ENCODE measurements at places on chromosomes 12 and 14.

DNA sequence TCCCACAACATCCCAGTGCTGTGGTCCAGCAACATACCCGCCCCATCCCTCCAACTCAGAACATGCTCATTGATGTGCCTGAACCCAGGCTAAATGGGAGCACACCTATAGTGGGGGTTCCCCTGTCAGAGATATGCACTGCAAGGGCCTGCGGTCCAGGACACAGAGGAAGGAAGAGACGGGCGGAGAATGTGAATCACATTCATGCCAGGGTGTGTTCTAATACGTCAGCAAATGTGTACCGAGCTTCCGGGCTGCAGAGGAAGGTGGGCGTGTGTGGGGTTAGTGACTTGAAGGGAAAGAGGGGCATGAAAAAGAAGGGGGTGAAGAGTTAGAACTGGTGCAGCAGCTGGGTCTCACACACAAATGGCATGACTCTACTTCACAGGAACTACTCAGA lies 83.7 kb downstream of the DPF3 start:
- no peak for DNase-seq

- no peak for DNase-seq
Measured at GRCh38 chr14:59117754-59118528, 70.5 kb upstream of the DAAM1 start.

DNA sequence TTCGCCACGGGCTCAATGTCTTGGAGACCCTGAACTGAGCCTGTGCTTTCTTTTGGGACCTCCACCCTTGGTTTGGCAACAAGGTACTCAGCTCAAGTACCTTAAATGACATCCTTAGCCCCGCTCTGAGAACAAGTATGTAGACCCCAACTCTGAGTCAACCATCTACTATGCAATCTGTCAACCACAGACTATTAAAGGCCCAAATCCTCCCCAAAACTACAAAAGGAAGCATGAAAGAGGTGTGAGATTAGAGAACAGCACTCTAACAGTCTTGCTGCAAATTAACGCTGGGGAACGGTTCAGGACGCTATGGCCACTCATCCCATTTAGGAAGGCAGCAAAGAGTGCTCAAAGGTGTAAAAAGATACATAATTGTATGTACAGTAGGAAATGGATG lies 52.1 kb downstream of the CCDC88C start:
- no peak for DNase-seq

DNA sequence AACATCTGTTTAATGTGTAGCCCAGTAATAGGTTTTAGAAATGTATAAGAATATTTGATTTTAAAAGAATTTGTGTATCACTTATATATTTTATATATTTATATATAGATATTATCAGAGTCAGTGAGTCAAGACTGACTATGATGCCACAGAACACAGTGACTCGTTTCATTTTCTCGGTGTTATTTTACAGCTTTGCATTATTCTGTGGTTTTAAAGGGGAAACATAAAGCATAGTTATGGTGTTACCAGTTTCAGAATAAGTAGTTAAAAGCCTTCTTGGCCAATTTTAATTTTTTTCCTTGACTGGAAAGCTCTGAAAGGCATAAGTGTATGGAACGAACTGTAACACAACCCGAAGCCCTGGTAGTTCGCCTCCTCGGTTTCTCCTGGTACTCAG lies 91.0 kb downstream of the GRIP1 start:
- no peak for DNase-seq

DNA sequence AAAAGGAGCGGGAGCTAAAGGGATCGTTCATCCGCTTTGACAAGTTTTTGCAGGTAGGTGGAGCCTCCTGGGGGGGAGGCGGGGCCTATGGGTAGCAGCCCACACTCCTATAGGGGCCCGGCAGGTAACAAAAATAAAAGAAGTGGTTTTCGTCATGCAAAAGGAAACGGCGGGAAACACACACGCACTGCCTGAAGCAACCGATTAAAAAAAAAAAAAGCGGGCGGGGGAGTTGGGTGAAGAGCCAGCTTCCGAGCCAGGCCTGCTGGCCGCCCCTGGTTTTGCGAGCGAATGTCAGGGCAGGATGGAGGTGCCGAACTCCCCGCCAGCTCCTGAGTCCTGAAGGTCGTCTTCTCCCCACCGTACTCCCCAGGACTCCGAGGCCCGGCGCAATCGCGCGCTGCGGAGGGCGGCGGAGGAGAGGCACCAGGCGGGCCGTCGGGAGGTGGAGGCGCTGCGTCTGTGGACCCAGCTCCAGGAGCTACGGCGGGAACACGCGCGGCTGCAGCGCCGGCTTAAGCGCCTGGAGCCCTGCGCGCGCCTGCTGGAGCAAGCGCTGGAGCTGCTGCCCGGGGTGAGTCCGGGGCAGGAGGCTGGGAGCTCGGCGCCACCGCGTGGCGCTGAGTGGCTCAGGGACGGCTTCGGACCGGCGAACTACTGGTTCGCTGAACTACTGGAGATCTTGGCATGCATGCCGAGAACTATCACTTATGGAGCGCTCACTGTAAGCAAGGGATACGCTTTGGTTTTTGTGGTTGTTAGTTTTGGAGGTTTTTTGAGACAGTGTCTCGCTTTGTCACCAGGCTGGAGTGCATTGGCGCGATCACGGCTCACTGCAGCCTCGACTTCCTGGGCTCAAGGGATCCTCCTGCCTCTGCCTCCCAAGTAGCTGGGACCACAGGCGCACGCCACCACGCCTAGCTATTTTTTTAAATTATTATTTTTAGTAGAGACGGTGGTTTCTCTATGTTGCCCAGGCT lies 3.6 kb downstream of the CFAP73 start:
- no peak for DNase-seq

DNA sequence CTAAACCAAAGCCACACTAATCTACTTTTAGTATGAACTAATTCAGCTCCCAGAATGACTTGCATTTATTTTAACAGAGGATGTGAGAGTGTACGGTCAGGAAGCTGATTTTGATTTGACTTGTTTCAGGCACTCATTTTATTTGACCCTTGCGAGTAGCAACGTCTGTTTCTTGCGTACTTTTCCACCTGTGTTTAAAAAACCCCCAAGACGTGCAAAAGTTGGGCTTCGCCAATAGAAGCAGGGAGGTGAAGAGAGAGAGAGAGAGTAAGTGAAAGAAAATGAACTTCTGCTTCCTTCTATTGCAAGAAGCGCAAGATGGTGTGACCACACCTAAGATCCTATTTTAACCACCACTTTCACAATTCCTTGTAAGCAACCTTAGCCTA lies 6.7 kb upstream of the SLC15A4 start:
- no peak for DNase-seq

- DNase-seq: no peak
Measured at GRCh38 chr12:58967561-58967960, 47.3 kb upstream of the LRIG3 start.

- no peak for DNase-seq
Measured at GRCh38 chr12:13147688-13148484, 44.4 kb upstream of the GSG1 start.

- DNase-seq: no peak
Measured at GRCh38 chr12:86950444-86950843, 694.3 kb upstream of the MGAT4C start.

- DNase-seq: no peak
Measured at GRCh38 chr12:50400104-50400637, 514 bp upstream of the LARP4 start.

DNA sequence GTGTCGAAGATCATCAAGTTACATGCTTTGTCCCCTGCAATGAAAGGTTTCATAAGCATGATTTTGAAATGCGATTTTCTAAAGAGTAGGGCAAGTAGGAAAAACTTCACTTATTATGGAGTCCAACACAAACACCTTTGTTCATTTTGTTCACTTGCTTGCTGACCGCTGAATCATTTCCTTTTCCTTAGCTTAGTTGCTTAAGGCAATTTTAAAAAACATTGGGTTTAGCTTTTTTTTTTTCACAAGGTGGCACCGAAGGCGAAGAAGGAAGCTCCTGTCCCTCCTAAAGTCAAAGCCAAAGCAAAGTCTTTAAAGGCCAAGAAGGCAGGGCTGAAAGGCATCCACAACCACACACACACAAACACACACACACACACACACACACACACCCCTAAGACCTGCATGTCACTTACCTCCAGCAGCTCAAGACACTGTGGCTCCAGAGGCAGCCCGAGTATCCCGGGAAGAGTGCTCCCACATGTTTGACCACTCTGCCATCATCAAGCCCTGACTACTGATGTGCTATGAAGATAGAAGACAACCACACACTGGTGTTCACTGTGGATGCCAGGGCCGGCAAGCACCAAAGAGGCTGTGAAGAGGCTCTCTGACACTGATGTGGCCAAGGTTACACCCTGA lies 11.4 kb downstream of the MANSC1 start:
- no peak for DNase-seq

- DNase-seq: no peak
Measured at GRCh38 chr12:44571006-44571550, 305.0 kb downstream of the NELL2 start.

DNA sequence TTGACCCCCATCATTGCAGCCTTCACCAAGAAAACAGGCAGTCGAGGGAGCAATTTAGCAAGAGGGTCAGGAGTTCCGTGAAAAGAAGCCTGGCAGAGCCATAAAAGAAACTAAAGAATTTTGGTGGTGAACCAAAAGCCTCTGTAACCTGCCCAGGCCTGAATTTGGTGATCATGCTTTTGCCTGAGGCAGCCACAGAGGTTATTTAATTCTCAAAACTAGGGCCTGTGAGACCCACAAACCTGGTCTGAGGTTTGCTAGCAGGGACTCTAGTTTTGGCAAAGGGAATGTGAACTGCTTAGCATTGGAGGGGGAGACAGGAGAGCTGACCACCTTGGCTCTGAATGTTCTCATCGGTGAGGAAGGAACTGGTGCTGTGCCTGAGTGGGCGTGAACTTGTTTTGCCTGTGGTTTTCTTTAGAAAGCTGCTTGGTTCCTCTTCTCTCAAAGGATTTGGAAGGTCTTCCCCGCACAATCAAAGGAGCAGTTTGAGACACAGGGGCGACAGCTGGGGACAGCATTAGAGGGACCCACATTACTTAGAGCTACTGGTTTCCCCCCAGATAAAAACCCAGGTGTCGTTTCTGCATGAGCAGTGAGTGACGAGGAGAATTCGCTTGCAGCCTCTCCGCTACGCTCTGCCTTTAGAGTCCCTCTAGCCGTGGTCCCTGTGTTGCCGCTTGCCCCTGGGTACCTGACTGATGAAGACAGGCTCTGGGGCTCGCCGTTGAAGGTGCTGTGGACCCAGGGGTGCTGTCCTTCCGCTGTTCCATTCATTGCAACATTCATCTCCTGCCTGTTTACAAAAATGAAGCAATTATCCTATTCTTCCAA lies 12.6 kb upstream of the WNT5B start:
- DNase-seq: no peak

DNA sequence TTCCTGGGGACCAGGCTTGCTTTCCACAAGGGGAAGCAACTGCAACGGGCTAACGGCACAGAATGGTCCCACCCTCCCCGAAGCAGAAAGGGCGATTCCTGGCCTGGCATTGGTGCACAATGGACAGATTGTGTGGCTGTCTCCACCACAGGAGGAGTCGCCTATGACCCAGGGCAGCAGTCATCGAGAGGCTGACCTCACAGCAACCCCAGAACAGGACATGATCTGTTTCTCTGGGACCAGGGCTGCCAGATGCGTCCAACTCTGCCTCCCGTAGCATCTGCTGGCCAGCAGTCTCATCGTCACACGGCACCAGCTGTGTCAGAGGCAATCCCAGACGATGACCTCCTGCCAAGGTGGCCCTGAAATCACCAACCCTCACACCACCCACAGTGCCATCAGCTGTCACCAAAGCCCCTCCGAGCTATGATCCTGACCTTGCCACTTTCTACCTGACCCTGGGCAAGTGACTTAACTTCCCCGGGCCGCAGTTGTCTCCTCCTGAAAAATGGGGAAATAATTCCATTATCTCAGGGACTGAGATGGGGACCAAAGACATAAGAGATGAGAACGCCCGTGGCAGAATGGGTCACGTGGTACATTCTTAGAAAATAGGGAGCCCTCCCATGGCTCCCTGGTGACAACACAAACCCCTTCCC lies 86.7 kb downstream of the CHGA start:
- no peak for DNase-seq

- no peak for DNase-seq
Measured at GRCh38 chr12:114974826-114975639, 291.1 kb upstream of the TBX3 start.
